Right lobe of liver (tissue), 6 donors: ENCODE measurements at places on chromosomes 3 and 15. TPM values are rescaled to one million over a fixed set of nuclear protein-coding genes. Genes with fewer than 3 reads are reported as not detected.

DNA sequence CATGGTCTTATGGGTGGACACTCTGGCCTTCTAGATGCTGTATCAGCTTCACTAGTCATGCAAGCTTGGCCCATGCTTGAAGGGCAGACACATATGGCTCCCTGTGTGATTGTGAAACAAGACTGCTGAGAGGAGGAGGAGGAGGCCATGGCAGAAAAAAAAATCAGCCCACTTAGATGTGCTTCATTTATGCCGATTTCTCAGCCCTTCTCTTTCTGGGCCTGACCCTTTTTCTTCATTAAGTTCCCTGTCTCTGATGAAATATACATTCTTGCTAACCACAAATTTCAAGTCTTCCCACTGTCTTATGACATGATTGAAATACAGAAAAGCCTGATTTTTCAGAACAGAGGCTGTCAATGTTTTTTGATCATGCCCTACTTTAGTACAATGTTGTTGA, 213.0 kb upstream of the FEZF2 start:
- no peaks in the 10 kb centered on the region for H3K36me3 ChIP-seq
- no peaks in the 10 kb centered on the region for H3K4me1 ChIP-seq
- no peak for DNase-seq
- H3K4me3 ChIP-seq = no peak overlapping the region
- no peak overlapping the region for H3K27ac ChIP-seq

DNA sequence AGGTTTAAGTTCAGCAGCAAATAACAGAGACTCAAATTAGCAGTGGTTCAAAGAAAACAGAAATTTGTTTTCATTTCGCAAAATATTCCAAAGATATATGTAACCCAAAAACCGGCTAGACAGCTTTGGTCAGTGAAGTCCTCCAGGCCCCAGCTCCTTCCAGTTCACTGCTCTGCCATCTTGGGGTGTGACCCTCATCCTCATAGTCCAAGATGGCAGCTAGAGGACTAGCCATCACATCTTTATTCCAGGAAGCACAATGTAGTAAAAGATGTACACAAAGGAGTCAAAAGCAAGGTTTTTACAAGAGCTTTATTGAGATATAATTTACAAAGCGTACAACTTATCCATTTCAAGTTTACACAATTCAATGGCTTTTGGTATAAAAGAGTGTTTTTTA, 107.1 kb downstream of the LIPC start:
- H3K4me3 ChIP-seq = no peak overlapping the region
- no peaks in the 10 kb centered on the region for H3K27me3 ChIP-seq
- no peaks in the 10 kb centered on the region for H3K36me3 ChIP-seq

The TM4SF1 gene
- 61.7 TPM for total RNA-seq

DNA sequence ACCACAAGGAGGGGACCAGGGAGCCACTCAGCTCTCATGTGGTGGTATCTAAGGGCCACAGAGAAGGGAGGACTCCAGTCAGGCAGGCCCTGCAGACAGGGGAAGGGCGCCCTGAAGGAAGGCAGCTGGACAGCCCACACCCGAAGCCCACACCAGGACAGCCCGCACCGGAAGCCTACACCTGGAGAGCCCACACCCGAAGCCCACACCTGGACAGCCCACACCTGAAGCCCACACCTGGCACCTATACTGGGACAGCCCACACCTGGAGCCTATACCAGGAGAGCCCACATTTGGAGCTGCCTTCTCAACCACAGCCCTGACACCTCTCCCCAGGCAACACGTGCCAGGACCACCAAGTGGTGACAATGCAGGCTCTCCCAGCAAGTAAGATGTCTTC, 11.7 kb downstream of the TPRA1 start:
- DNase-seq = no peak
- H3K27ac ChIP-seq = no peak overlapping the region
- no peaks in the 10 kb centered on the region for H3K27me3 ChIP-seq
- H3K4me3 ChIP-seq = no peak overlapping the region
- H3K36me3 ChIP-seq = no peaks in the 10 kb centered on the region
- no peaks in the 10 kb centered on the region for H3K4me1 ChIP-seq

DNA sequence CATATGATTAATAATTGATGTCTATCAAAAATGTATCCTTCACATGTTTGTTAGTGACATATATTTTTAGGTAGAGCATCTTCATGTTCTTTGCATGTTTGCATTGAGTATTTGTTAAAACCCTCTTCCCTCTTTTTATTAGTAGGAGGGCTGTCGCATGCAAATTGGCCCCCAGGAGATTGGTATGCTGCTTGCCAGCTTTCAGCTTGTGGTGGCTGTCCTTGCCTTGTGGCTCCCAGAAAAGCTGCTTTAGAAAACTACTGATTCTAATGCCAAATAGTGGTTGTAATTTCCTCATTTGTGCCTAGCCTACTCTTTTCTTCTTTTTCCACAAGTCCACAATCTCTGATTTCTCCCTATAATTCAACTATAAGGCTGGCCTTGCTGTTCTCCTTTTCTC, 886.8 kb downstream of the VGLL3 start:
- no peaks in the 10 kb centered on the region for H3K4me1 ChIP-seq
- H3K27me3 ChIP-seq = no peaks in the 10 kb centered on the region
- H3K4me3 ChIP-seq = no peak overlapping the region
- no peak overlapping the region for H3K27ac ChIP-seq

The ARID3B gene
- 2.2 TPM for total RNA-seq

DNA sequence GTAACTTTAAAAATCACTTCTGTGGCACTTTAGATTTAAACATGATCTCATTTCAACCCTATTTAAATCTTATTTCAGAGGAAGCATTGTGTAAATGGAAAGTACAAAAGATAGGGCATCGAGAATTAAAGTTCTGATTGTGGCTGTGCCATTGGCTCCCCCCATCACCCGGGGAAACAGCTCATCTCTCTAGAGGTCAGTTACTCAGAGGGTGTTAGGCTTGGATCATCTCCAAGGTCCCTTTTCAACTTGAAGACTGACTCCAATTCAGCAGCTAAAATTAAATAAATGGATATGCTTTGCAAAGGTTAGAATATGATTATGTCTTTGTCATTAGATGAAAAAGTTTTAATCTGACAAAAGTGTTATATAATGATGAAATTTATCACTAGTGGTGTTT, 20.1 kb downstream of the CADM2 start:
- no peaks in the 10 kb centered on the region for H3K27me3 ChIP-seq
- H3K4me3 ChIP-seq = no peak overlapping the region
- no peaks in the 10 kb centered on the region for H3K36me3 ChIP-seq
- no peak for DNase-seq

DNA sequence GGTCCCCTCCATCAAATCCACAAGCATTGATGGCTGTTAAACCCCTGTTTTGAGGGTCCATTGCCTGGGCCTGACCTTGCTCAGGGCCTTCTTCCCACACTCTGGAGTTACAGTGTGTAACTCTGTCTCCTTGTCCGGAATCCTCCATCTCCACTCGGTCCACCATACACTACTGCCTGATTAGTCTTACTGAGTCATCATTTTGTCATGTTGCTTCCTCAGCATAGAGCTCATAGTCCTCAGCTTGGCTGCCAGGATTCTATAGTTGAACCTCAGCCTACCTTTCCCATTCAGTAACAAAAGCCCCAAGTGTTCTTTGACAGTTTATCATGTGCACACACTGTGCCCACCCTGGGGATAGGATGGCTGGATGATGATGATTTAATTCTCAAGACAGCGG, 113.0 kb downstream of the PDE8A start:
- H3K4me1 ChIP-seq = no peaks in the 10 kb centered on the region
- no peaks in the 10 kb centered on the region for H3K27me3 ChIP-seq
- H3K27ac ChIP-seq = no peak overlapping the region
- DNase-seq = no peak
- peaks cover 14% of the 10 kb centered on the region for H3K36me3 ChIP-seq

- DNase-seq = no peak
- no peaks in the 10 kb centered on the region for H3K4me1 ChIP-seq
- H3K36me3 ChIP-seq = no peaks in the 10 kb centered on the region
- H3K4me3 ChIP-seq = no peak overlapping the region
- H3K27me3 ChIP-seq = no peaks in the 10 kb centered on the region
Observed at GRCh38 chr3:85068911-85069310, 110.1 kb downstream of the CADM2 start.

DNA sequence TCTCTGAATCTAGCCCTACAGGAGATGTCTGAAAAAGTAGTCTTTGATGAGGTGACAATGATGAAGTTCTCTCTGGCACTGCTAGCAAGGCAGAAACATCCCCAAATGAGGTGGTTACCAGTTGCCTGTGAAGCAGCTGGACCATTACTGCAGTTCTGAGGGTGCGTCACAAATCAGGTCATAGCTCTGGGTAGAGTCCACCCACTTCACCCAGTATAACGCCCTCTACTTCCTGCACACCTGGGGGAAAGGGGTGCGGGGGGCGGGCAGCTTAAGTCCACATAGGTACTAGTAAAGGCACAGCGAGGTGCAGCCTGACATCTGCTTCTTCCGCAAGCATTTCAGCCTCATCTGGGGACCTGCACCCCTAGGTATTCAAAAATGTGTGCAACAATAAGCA, 13.4 kb upstream of the SATB1 start:
- no peaks in the 10 kb centered on the region for H3K36me3 ChIP-seq
- no peak for DNase-seq
- no peak overlapping the region for H3K4me3 ChIP-seq
- no peaks in the 10 kb centered on the region for H3K27me3 ChIP-seq
- H3K4me1 ChIP-seq = no peaks in the 10 kb centered on the region

GRCh38 chr15:64651601-64652191, 123.7 kb downstream of the RBPMS2 start:
- DNase-seq = peak; percentile 46
- H3K4me3 ChIP-seq = no peak overlapping the region
- H3K27me3 ChIP-seq = no peaks in the 10 kb centered on the region
- H3K36me3 ChIP-seq = no peaks in the 10 kb centered on the region

DNA sequence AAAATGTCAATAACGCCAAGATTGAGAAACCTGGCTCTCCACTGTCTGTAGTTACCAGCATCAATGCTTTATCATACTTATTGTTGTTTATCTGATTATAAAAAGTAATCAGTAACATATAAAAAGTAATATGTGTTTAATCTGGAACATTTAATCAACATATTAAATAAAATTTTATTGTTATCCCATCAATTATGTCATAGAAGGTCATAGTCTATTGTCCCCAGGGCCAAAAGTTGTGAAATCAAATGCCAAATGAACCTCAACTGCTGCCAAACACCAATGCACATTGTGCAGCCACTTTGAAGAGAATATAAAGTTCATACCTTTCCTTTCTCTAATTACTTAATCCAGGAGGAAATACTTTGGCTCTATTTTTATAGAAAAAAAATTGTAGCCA, 106.6 kb downstream of the EOMES start:
- no peak for DNase-seq
- H3K27me3 ChIP-seq = no peaks in the 10 kb centered on the region
- no peaks in the 10 kb centered on the region for H3K36me3 ChIP-seq
- no peak overlapping the region for H3K4me3 ChIP-seq
- no peaks in the 10 kb centered on the region for H3K4me1 ChIP-seq

The CCR2 gene
- total RNA-seq = 1.5 TPM
